ENCODE measurements at places on chromosomes 16 and 17. TPM values are rescaled to one million over a fixed set of nuclear protein-coding genes. Genes with fewer than 3 reads are reported as not detected.

The KRTAP4-7 gene
- total RNA-seq, result not detected

The NF1 gene
- total RNA-seq, result 41.7 TPM

The ETV4 gene
- 0.67 TPM for total RNA-seq

The UTS2R gene
- total RNA-seq, result not detected

The TPSD1 gene
- not detected for total RNA-seq

The AURKB gene
- total RNA-seq, result 0.69 TPM

The PRAC1 gene
- not detected for total RNA-seq

The CCL16 gene
- not detected for total RNA-seq
